ENCODE measurements at places on chromosomes 7 and 10.
A peak's percentile ranks its signal among the peaks of the same experiment; 100 is the strongest.

DNA sequence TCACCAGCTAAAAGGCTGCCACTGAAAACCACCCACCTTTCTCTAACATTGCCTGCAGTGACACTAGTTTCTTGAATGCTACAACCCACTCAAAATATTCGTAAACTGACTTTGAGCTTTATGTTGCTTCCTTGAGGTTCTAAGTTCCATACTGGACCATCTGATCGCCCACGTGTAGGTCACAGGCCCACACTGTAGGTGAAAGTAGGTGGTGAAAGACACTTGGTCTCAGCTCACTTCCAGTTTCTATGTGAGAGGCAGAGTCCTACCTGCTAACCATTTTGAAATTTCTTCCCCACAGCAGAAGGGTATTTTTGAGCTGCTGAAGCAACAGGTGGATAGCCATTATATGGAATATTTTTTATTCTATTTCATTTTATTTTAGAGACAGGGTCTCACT is 97.3 kb downstream of the MYO3A start:
- DNase-seq: no peak

GRCh38 chr7:104252409-104253134 is 44.8 kb upstream of the ORC5 start:
- DNase-seq: no peak

GRCh38 chr7:10919923-10920322 is 53.7 kb upstream of the PHF14 start:
- DNase-seq: no peak

- no peak for DNase-seq
Measured at GRCh38 chr10:74728225-74728624, 98.2 kb upstream of the KAT6B start.

- no peak for DNase-seq
Measured at GRCh38 chr7:849145-849544, 16.9 kb downstream of the SUN1 start.

- DNase-seq: peak; percentile 2
Measured at GRCh38 chr7:1368682-1369571, 90.3 kb downstream of the MICALL2 start.

GRCh38 chr10:5932345-5932744 is 42.3 kb downstream of the FBH1 start:
- no peak for DNase-seq

DNA sequence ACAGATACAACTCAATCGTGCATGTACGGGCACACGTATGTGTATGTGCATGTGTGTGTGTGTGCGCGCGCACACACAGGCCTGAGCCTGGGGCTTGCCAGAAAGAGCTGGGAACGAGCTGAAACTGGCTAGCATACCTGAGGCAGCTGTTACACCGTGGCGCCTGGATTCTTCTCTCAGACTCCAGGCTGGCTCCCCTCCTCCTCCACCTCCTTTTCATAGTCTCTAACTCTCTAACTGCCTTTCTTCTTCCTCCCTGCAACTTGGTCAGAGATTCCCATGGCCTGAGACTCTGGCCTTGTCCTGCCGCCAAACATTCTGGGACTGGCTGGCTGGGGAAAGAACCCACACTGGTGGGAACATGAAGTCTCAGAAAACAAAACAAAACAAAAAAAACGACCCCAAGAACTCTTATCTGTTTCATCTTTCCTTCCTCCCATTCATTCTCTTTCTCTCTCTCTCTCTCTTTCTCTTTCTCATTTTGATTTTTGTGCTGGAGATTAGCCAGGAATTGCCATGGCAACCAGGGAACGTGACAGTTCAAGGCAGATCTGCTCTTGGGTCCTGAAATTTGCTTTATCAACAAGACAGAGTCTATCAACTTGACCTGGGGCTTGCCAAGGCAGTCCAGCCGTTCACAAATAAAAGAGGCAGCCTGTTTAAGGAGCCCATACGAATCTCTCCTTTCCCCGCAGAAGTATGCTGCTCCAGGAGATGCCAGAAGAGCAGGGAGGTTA is 76.8 kb upstream of the SEM1 start:
- DNase-seq: no peak

GRCh38 chr10:107163881-107164861 is at the start of gene SORCS1:
SORCS1 (minus strand) TSS chr10:107164706.
- DNase-seq: no peak

GRCh38 chr10:42697926-42698325 is 59.6 kb upstream of the ZNF33B start:
- DNase-seq: no peak

DNA sequence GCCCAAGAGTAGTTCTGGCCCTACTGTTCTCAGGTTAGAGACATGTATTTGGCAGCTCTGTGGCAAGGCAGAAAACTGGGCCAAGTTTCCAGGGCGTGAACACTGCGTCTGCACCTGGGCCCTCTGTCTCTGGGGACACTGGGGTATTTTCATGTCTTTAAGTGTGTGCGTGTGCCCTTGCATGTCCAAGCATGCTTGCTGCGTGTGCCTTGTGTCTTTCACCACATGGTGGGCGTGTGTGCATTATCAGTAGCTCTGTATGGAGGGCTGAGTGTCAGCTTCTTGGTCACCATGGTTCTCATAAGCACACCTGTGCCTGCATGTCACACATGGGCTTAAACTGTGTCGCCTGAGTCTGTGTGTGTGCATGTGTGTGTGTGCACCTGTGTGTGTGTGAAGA is 69.3 kb downstream of the HIPK2 start:
- DNase-seq: no peak

Measured in stimulated activated CD4-positive, alpha-beta T cell treated with anti-CD3 and anti-CD28 coated beads, Interleukin-1b, Interleukin-23, amount 100 ng/mL, for 4 hours (primary cell).